Tracheal epithelial cell (primary cell): ENCODE measurements at places on chromosomes 5 and 9. TPM values are rescaled to one million over a fixed set of nuclear protein-coding genes. Genes with fewer than 3 reads are reported as not detected.

The SLC34A1 gene
- total RNA-seq, result 0.43 TPM in 1 of 2 replicates, not detected in the other

The IL13 gene
- not detected in 2 replicates for total RNA-seq

The MYOZ3 gene
- total RNA-seq, result under 0.01 and 0.24 TPM in 2 replicates

The PPP3R2 gene
- total RNA-seq, result not detected in 2 replicates

The ZNF608 gene
- 6.2 and 13.3 TPM in 2 replicates for total RNA-seq
